Right renal cortex interstitium (tissue), 3 donors: ENCODE measurements at places on chromosomes 4 and X. TPM values are rescaled to one million over a fixed set of nuclear protein-coding genes. Genes with fewer than 3 reads are reported as not detected.

The ESX1 gene
- polyA plus RNA-seq: not detected

The RBM47 gene
- 85.1 TPM for polyA plus RNA-seq

The TKTL2 gene
- polyA plus RNA-seq: not detected

The PNCK gene
- 7.0 TPM for polyA plus RNA-seq

The SCD5 gene
- polyA plus RNA-seq: 44.7 TPM

The FAAH2 gene
- polyA plus RNA-seq: 11.7 TPM

The OPRPN gene
- polyA plus RNA-seq: not detected

The TMPRSS11F gene
- polyA plus RNA-seq: not detected

The EDA gene
- 6.1 TPM for polyA plus RNA-seq

The GPC3 gene
- 1,260 TPM for polyA plus RNA-seq

The CD38 gene
- 0.78 TPM for polyA plus RNA-seq

The RTL9 gene
- polyA plus RNA-seq: 0.18 TPM

The CENPVL1 gene
- polyA plus RNA-seq: not detected

The ZNF280C gene
- polyA plus RNA-seq: 6.9 TPM

DNA sequence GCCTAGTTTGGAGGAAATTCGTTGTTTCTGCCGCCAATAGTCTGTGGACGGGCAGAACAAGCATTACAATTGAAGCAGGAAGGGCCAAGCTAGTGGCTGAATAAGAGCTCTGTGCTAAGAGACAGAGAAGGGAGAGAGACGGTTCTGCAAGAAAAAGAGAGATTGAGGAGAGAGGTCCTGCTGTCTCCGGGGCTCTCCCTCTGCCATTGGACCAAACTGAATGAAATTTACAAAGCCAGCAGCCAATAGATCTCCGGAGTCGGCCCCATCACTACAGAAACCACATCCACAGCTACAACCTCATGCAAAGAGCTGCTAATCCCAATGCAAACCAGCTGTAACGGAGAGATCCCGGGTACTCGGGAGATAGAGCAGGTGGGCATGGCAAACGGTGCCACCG is at the start of gene NLGN4X:
Gene NLGN4X (minus strand): TSS at position 148 of the 400 bp plus-strand sequence. CDS start 77,401 bp downstream, outside the sequence.
- no peak for DNase-seq

- DNase-seq: no peak
Observed at GRCh38 chr4:119752936-119753335, 124.3 kb upstream of the PDE5A start.

- DNase-seq: no peak
Observed at GRCh38 chr4:117327491-117327890, 242.1 kb upstream of the TRAM1L1 start.

DNA sequence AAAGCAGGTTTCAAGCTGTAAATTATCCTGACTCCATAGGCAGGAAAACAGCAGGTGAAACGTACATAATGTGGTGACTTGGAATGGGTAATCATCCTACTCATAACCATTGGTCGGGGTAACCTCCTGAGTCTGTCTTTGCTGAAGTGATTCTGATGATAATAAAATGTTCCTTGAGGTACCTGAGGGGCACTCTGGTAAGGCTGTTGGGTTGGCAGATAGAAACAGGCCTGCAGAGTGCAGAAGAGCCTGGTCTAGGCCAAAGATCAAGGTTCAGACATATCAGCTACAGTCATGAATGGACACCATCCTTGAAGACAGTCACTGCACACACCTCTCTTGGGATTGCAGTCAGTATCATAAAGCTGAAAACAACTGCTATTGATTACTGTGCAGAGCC is 174.7 kb upstream of the RPL34 start:
- no peak for DNase-seq

DNA sequence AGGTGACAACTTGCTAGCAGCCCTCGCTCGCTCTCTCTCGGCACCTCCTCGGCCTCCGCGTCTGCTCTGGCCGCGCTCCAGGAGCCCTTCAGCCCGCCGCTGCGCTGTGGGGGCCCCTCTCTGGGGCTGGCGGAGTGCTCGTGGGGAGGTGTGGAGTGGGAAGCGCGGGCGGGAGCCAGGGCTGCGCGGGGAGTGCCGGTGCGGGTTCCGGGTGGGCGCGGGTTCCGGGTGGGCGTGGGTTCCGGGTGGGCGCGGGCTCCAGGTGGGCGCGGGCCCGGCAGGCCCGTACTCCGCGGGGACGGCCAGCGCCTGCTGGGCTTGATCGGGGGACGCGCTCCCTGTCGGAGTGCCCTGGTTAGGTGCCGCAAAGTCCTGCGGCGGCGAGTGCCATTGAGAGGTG is 384.3 kb downstream of the GPM6A start:
- DNase-seq: no peak

DNA sequence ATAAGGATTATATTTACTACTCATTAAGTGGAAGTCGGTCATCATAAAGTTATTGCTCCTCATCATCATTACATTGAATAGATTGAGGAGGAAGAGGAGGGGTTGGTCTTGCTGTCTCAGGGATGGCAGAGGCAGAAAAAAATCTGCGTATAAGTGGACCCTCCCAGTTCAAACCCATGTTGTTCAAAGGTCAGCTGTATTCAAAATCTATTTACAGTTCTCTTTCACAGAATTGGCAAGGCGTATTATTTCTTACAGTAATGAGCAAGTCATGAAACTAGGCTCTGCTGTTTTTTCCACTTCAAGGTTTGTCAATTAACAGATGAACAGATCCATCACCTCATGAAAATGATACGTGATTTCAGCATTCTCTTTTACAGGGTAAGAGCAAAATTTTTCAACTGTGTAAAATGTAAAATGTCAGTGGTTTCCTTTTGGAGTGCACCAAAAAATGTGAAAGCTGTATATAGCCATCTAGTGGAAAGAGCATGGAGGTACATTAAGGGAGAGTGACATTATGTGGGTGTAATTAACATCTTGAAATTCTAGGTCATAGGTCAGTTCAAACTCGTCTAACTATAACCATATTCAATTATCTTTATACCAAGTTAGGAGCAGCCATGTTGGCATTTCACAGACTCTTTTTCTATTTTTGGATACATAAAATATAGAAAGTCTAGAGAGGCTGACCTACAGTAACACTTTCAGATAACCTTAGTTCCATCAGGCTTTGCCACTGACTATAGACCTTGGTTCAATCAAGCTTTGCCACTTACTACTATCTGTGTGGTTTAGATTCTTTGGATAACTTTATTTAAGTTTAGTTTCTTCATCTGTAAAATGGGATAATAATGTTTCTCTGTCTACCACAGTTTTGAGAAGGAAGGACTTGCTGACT is 30.1 kb downstream of the NEIL3 start:
- no peak for DNase-seq

GRCh38 chrX:16267431-16267830 is 100.2 kb downstream of the MAGEB17 start:
- DNase-seq: no peak

DNA sequence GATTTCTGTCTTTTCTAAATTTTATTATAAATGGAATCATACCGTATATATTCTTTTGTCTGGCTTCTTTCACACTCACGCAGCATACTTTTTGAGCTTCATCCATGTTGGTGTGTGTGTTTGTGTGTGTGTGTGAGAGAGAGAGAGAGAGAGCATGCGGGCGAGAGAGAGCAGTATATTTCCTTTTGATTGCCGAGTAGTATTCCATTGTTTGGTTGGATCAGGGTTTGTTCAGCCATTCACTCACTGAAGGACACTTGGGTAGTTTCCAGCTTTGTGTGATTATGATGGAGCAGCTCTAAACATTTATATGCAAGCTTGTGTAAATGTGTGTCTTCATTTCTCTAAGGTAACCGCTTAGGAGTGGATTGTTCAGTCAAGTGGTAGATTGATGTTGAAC is 3.1 kb upstream of the L1CAM start:
- DNase-seq: no peak

DNA sequence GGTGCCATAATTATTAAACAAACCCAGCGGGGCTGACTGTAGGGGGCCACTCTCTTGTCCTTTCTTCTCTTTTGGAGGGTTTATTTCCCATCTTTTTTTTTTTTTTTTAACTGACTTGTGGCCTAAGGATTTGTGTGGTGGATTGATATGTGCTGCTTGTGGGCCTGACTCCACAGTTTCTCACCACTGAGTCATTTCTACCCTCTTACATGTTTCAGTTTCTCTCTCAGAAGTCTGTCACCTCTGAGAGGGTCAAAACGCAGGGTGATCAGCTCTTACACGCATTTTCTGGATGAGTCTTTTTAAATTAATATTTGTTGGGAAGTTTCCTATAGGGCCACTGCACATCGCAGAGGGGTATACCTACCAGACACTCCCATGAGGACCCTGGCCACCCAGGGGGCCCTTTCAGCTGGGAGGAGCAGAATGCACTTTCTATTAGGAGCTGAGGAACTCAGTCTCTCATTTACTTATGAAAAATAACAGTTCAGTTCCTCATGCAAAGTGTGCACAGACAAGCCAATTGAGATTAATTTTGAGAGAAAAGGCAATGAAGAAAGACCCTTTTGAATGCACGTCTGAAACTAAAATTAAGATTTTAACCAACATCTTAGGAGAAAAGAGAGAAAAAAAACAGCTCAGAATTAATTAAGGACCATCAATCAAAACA is 407.9 kb downstream of the TECRL start:
- DNase-seq: no peak

GRCh38 chrX:87409113-87409841 is 108.3 kb upstream of the KLHL4 start:
- DNase-seq: peak; percentile 14

DNA sequence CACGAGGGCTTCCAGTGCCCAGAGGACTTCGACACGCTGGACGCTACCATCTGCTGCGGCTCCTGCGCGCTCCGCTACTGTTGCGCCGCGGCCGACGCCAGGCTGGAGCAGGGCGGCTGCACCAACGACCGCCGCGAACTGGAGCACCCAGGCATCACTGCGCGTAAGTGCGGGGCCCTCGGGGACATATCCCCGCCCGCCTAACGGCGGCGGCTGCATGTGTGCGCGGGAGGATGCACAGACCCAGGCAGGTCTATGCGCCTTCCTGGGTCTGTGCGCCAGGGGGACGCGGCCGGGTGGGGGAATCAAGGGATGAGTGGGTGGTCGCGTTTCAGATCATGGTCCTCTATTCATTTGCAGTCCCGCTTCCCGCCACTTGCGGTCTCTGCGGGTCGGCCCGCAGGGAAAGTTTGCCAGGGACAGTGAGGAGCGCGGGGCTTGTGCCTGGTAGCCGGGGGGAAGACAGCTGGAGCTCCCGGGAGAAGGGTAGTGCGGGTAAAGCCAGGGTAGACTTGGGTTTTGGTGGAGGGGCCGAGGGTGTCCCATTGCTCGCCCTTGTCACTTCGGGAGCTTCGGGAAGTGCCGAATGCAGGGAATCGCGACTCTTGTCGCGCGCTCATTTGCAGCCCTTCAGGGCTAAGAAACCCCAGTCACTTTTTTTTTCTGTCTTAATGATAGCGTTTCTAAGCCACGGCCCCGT is 1.0 kb downstream of the SHISA3 start:
- DNase-seq: no peak

DNA sequence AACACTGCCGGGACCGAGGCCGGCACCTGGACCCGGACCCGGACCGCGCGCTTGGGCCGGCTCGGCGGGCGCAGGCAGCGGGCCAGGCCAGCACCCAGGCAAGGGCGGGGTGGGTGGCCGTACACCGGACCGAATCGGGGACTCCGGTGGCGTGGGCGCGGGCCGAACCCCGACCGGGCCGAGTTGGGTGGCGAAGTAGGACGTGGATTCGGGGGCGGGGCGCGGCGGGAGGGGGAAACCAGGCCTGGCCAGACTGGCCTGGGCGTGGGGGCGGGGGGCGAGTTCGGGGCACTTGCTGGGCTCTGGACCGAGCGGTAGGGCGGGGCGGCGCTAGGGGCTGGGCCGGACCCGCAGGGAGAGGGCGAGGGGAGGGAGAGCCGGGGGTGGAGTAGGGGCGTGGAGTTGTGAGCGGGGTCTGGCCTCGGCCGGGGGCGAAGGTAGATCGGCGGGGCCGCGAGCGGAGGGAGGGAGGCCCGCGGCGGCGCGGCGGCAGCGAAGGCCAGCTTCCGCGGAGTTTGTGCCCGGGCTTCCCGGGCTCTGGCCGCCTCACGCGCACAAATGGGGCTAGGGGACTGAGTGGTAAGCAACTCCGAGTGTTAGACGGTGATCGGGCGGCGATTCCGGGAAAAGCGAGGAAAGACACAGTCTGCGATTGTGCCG is 1.8 kb upstream of the BCORL1 start:
- DNase-seq: no peak

DNA sequence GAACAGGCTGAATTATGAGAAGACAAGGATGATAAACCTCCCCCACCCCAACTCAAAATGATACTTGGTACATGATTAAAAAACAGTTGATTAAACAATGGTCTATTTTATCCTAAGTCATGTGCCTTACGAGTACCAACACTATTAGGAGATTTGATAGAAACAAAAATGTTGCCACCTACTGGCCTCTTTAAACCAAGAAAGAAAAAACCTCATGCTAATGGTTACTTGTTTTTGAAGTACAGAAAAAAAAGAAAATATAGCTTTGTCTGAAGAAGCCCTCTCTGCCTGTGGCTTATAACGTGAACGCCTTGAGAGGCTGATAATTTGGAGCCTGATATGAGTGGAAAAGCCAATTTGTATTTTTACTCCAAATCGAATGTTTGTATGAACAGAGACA is 538.2 kb downstream of the DMD start:
- no peak for DNase-seq

- no peak for DNase-seq
Observed at GRCh38 chr4:73687421-73687820, 52.9 kb upstream of the CXCL8 start.

- DNase-seq: no peak
Observed at GRCh38 chrX:125762954-125763353, 403.1 kb downstream of the DCAF12L2 start.

- DNase-seq: no peak
Observed at GRCh38 chrX:84415140-84415539, 87.1 kb downstream of the HDX start.

GRCh38 chr4:139696491-139696890 is 30.9 kb downstream of the MGST2 start:
- no peak for DNase-seq

DNA sequence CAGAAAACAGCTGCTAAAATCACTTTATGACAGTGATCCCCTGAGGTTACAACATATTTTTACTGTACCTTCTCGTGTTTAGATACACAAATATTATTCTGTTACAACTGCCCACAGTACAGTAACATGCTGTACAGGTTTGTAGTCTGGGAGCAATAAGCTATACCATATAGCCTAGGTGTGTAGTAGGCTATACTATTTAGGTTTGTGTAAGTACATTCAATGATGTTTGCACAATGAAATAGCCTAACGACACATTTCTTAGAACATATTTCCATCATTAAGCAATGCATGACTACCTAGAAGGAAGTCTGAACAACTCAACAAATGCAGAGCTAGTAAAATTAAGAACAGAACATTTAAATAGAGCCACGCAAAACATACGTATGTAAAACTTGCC is 112.7 kb downstream of the ZAR1 start:
- DNase-seq: no peak

DNA sequence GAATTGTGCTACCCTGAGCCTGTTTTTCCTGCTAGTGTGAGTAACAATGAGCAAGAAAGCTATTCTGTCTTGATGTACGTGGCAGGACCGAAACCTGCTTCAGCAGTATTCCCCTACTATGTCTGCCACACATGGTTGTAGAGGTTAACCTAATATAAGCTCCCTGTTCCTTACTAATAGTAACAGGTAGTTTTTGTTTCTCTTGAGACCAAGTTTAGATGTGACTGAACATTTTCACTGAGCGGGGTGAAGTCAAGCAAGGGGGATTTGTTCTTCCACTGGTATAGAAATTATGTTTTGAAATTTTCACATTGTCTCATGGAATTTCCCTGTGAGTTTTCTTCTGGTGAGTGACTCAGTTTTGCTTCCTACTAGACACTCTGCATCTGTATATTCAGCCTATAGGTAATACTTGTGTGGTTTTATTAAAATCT is 37.3 kb downstream of the RRAGB start:
- DNase-seq: no peak

GRCh38 chr4:48268956-48269860 is at the start of gene TEC:
TSS of gene TEC (minus strand) at chr4:48269838. CDS start at chr4:48228614, 41,224 bp downstream.
- no peak for DNase-seq

GRCh38 chr4:163332526-163333406 is at the start of gene NPY1R:
TSS of gene NPY1R (minus strand) at chr4:163332596. CDS start at chr4:163326554, 6,042 bp downstream.
- DNase-seq: peak; percentile 67
